ENCODE measurements at places on chromosomes 1 and 21.

- no peak for DNase-seq
These were observed 15.6 kb downstream of the TRAPPC10 start for GRCh38 chr21:44027607-44028286.

GRCh38 chr1:246096356-246096755, 410.7 kb downstream of the SMYD3 start:
- DNase-seq: no peak

- DNase-seq: no peak
These were observed 82.2 kb downstream of the MDM4 start for GRCh38 chr1:204598319-204598969.

DNA sequence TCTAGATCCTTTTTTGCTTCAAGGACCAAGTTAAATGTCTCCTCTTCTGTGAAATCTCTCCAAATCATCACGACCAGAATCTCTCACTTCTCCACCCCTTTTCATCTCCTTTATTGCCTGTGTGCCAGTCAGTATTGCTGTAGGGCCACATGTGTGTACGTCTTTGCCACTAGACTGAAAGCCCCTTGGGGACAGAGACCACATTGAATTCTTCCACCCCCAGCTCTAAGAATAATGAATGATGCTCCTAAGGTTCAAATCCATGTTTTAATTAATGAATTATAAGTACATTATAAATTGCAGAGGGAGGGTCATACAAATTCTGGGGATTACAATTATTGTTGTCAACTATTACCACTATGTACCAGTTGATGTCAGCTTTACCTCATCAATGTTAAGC, 343.8 kb downstream of the USP25 start:
- no peak for DNase-seq

DNA sequence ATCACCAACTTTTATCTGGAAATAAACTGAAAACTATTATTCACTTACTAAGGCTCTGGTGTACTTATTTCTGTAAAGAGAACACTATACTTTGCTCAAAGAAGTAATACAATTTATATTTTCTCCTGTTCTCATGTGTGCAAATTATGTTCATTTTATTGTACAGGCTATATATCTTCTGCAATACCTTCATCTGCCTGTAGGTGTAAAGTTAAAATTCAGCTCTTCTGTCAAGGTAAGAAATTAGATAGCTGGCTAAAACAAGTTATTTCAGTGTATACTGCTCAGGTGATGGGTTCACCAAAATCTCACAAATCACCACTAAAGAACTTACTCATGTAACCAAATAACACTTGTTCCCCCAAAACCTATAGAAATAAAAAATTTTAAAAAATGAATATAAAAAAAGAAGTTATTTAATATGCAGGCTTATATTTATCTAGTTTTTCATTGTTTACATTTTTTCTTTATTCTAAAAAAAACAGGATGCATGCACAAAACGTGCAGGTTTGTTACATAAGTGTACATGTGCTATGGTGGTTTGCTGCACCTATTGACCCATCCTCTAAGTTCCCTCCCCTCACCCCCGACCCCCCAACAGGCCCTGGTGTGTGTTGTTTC, 81.5 kb downstream of the PTGER3 start:
- DNase-seq: no peak

- no peak for DNase-seq
These were observed 3.6 kb downstream of the RGS1 start for GRCh38 chr1:192579010-192579738.

- DNase-seq: no peak
These were observed 68.8 kb upstream of the KCNJ15 start for GRCh38 chr21:38188037-38188436.

GRCh38 chr21:42251654-42252324, 32.8 kb downstream of the ABCG1 start:
- no peak for DNase-seq

DNA sequence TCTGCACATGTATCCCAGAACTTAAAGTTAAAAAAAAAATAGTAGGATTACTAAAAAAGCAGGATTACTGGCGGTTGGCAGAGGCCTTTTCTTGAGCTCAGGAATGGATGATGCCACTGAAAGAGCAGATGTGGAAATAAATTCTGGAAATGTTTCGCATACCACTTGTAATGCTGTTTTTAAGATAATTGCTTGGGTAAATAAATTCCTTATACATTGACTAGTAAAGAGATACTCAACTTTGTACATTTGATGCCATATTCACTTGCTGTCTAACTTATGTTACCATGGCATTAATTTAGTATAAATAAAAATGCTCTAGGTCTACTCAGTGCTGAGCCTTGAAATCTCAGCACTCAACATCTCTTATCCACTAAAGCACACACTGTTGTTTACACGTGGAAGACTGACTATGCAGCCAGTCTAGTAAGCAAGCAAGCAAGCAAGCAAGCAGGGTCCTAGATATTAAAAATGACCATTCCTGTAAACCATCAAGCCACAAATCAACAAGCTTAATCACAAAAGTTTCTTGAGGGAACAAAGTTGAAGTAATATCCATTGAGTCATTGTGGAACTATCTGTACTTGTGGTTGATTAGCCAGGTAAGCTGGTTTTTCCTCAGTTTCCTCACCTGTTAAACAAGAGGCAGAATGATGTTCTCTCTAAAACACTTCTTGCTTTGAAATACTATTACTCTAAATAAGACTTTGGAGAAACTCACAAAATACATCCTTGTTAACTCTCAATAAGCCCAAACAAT, 1.7 kb upstream of the RASAL2 start:
- no peak for DNase-seq

DNA sequence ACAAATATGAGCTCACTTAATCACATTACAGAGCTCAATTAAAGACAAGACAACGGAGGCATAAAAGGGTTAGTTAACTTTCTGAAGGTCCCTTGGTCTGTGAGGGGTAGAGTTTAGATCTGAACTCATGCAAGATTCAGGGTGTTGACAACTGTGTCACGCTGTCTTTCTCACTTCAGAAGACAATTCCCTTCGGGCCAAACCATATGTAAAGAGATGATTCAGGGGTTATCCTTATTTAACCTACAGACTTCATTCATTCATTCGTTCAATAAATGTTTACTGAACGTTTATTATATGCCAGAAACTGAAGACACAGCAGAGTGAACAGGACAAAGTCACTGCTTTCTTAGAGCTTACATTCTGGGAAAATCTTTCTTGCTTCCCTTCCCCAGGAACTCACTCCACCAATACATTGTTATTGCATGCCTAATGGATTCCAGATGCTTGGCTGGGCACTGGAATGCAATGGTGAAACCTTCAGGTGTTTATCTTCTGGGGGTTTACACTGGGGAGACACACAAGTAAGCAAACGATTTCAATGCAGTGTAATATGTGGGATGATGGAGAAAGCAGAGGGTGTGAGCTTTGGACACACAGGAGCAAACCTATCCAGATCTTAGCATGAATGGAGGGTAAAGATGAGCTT, 6.4 kb downstream of the XCL1 start:
- DNase-seq: no peak

GRCh38 chr21:26112127-26112742, 58.3 kb downstream of the APP start:
- no peak for DNase-seq
